Lung microvascular endothelial cell (primary cell): ENCODE measurements at places on chromosomes 7 and 10.

- peak; percentile 51 for DNase-seq
Observed at GRCh38 chr10:78960316-78960800, 108.4 kb upstream of the ZMIZ1 start.

DNA sequence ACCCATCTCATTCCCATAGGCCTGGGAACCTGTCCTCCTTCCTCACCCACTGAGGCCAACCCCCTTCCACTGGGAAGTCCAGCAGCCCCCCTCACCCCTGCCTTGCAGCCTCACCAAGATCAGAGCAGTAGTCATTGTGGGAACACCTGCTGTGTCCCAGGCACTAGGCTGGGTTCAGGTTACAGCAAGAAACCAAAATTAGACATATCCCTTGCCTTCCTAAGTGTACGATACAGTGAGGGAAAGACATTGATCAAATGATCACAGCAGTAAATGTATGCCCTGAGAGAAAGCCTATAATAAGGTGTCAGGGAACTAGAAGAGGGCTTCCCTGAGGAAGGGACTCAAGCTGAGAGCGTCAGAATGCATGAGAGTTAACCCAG lies 17.0 kb upstream of the C10orf105 start:
- no peak for DNase-seq

- no peak for DNase-seq
Observed at GRCh38 chr7:12423355-12423996, 19.8 kb upstream of the VWDE start.

GRCh38 chr7:67866054-67866453 lies 869.4 kb downstream of the TYW1 start:
- DNase-seq, result no peak

DNA sequence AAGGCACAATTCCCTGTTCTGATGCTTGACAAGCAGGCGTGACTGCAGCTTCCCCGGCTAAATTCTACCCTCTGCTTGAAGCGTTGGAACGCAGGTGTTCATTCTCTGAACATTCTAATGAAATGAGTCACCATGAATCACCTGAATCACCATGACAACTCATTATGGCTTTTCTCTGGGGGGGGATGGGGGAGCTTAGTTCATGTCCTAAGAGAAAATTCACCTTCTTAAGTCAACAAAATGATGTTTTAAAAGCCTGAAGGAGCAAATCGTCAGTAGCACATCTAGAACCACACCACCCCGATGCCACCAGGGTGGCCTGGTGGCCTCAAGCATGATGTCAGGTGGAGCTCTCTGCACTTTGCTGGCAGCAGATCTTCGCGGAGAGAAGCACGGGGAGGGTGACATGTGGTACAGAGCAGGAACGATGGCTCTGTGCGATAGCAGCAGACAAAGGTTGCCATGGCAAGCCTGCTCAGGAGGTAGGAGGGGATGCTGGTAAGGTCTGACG lies 33.7 kb downstream of the DDC start:
- no peak for DNase-seq

- no peak for DNase-seq
Observed at GRCh38 chr7:149027055-149027454, 1.2 kb downstream of the PDIA4 start.

- DNase-seq, result no peak
Observed at GRCh38 chr10:49748006-49748405, 14.1 kb downstream of the OGDHL start.

GRCh38 chr7:94412762-94413322 lies 18.1 kb downstream of the COL1A2 start:
- DNase-seq, result no peak

DNA sequence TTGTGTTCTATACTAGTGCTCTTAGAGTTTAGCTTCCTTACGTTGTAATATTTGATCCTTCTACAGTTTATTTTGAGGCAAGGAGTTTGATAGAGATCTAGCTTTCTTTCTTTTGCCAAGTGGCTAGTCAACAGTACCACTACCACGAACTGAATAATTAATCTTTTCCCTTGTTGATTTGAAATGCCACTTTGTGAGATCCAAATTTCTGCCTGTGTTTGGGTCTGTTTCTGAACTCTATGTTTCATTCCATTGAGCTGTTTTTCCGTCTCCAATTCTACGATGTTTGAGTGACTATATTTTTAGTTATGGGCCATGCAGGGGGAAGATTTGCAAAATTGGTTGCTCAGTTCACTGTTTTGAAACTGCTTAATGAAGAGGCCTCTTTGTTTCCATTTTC lies 134.7 kb downstream of the KIAA1217 start:
- DNase-seq, result no peak

- DNase-seq, result no peak
Observed at GRCh38 chr7:141460781-141461715, 90.2 kb upstream of the AGK start.

GRCh38 chr7:22108151-22108845 lies 162.6 kb upstream of the CDCA7L start:
- no peak for DNase-seq

DNA sequence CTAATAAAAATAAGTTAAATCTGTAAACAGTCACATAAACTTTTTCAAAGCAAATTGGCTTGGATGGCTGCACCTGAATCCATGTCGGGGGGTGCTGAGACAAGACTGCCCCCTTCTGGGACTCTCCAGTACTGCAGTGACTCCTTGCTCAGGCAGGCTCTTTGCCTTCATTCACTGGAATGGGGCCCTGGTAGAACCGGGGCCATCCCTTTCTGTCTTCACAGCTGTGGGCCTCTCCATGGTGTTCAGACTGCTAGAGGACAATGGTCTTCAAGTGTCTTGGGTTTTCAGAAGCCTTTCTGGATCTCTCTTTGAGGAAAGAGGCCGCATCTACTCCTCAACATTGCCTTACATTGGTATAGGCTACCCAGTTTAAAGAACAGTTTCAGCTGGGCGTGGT lies 16.1 kb upstream of the IMPDH1 start:
- peak; percentile 77 for DNase-seq

- no peak for DNase-seq
Observed at GRCh38 chr10:3427950-3428354, 255.4 kb upstream of the PITRM1 start.

- no peak for DNase-seq
Observed at GRCh38 chr10:16907687-16908086, 90.5 kb upstream of the RSU1 start.

DNA sequence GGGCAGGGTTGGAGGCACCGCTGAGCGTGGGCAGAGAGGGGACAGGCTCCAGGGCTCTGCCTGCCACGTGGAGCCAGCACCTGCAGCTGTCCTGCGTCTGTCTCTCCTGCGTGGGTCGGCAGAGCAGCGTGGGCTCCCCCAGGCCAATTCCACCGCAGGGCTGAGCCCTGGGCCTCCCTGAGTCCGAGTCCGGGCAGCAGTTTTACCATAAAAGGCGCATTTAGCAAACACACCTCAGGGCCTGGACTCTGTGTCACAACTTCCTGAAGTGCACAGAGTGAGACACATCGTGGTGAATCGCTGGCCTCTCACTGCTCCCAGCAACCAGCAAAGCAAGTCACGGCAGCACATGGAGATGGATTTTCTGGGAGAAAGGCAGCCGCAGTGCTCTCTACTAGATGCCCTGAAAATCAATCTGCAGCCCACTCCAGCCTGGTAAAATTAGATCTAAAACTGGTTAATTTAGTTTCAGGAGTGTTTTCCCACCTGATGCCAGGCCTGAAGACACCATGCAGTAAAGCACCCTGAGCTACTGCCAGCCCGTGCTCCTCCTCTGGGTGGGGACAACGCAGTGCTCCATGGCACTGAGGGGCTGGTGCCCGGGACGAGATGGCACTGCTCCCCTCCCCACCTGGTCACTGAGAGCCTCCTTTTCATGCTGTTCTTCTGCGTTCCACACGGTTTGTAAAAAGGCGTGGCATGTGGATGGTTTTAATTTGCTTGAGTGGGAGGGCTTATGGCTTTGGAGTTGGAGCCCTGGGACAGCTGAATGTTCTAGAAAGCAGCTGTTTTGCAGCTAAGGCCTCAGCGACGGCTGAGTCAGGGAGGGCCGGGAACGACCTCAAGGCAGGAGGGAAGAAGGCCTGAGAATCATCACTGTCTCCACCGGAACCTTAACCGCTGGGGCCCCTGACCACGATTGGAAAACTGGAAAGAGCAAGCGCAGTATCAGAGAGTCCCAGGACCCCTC lies 336.9 kb downstream of the ADARB2 start:
- no peak for DNase-seq

DNA sequence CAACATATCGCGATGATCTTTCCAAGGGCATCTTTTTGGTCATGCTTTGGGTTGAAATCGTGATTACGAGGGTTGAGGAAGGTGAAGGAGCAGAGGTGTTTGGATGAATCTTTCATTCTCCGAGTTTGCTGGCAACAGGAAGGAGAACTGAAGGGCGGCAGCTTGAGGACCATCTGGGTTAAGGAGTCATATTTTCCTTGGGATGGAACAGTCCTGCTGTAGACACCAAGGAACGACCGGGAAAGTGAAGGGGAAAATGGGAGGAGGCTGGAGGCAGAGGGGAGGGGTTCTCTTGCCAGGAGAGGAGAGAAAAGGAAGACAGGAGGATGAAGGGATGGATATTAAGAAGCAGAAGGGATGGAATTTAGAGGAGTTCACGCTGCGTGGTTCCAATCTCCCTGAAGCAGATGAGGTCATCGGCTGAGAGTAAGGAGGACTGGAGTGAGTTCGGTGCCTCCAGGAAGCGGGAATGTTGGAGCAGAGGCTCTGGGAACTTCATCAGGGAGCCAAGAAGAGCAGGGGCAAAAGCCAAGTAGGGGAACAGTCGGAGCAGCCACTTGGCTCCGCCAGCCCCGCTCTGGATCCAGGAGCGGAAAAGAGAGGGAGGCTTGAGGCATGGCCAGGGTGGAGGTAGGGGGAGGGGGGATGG lies 116.6 kb upstream of the GALNT17 start:
- no peak for DNase-seq

- no peak for DNase-seq
Observed at GRCh38 chr10:100395626-100396025, 48.6 kb downstream of the SCD start.

DNA sequence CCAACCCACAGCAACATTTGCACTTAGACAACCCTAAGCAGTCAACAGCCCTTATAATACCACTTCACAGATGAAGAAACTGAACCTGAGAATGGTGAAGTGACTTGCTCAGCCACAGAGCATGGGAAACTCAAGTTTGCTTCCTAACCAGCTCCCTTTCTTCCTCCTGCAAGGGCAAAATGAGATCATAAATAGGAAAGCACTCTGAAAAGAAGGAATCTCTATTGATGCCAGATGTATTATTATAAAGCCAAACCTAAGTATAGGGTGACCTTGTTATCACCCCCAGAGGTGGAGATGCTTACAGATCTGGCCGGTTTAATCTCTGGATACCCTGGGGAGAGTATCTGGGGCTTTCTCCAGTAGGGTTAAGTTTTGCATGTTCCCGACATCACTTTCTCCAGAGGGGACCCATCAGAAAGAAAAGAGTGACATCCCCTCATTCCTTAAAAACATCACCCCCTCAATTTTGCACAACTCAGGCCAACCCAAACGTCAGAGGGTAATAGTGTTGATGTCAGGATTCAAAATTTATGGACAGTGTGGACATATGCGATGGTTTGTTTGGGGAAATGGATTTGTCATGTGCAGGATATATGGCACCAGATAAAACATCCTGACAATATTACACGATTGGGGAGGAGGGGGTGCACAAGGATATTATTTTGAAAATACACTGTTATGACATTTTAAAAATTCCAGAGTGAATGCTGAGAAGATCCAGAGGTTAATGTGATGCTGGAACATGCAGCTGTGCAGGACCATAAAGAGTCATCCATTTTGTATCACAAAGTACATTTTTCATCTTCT lies 24.0 kb upstream of the XPNPEP1 start:
- peak; percentile 80 for DNase-seq

GRCh38 chr7:99422186-99422585 lies 13.4 kb downstream of the BUD31 start:
- no peak for DNase-seq
